Activated T-cell treated with anti-CD3 and anti-CD28 coated beads, Interleukin-2, amount 50 U/mL, for 48 hours (primary cell): ENCODE measurements at places on chromosomes 4 and X.

DNA sequence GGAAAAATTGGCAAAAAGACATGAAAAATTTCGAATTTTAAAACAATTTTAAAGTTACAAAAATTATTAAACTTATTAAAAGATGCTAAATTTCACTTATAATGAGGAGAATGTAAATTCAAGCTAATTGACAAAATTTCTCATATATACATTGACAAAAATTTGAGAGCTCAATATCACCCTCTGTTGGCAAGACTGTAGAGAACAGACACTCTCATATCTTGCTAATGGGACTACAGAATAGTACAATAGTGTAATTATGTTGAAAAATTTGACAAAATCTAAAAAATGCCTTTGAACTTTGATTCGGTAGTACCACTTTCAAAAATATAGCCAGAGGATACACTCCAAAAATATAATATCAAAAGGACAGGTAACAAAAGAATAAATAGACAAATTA lies 29.8 kb downstream of the DCAF8L2 start:
- no peak for DNase-seq

DNA sequence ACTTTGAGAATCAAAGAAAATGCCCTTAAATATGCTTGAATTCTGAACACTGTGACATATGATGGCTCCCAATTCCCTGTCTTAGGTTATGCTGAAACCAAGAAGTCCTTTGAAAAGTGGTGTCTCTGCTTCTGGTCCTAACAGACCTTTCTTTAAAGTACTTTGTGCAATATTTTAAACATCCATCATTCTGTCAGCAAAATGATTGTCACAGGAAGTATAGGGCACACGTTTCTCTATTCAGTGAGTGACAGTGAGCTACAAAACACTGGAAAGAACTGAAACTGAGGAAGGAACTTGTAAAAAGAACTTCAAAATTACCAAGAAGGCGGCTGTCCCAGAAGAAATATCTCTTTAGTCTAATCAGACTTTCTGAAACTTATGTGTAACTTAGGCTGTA lies 12.2 kb upstream of the NUP54 start:
- no peak for DNase-seq

DNA sequence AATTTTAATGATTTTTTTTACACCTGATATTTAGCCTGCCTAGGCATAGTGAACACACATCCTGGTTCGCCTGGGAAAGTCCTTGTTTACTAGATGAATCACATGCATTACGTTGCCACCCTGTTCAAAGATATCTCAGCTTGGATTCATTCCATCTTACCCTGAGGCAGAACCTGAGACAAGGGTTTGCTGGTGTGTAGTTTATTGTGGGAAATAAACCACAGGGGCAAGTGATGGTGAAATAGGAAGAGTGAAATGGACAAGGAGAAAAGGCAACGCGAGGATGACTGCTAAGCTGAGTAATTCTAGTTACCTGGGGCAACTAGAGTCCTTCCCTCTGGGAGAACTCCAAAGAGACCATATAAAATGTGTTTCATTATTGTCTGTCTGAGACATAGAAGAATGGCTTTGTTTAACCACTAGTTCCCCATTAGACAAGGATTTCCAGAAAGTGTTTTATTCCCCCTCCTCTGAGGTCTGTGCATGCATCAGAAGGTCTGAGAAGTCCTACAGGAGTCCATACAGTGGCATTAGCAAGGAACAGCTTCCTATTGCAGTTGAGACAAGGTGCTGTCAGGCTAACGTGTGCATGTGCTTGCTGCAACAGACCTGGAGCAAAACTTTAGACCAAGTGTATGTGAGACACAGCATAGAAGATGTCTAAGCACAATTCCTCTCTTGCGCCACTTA lies 797.3 kb upstream of the FRG1 start:
- no peak for DNase-seq

- no peak for DNase-seq
Observed at GRCh38 chrX:155778844-155779553, 102.1 kb upstream of the VAMP7 start.

- no peak for DNase-seq
Observed at GRCh38 chrX:118252967-118253366, 92.9 kb upstream of the WDR44 start.

DNA sequence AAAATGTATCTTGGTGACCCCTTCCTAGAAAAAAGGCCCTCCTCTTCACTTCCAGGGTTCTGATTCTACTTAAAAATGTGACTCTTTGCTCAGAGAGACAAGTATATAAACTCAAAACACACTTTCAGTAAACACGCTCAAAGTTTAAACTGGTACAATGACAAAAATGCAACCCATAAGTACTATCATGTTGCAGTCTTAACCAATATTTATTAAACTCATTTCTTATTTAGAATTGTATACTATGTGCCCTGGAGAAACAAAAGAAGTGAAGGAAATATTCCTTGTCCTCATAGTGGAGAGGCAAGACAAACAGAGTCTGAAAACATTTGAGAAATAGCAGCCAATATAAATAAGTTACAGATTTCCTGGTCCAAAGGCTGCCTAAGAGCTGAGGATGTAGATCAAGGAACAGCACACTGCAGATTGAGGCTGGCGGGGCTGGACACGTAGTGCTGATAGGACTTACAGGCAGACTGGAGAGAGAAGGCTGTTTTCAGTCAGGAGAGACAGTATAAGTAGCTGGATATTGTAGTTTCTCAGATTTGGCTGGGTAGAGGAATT lies 39.1 kb upstream of the ANXA3 start:
- no peak for DNase-seq

GRCh38 chrX:99001286-99001685 lies 1408.8 kb downstream of the PCDH19 start:
- DNase-seq = no peak

GRCh38 chrX:132214518-132214917 lies 4.7 kb downstream of the RAP2C start:
- DNase-seq = no peak
